ENCODE measurements at places on chromosomes 1 and 21. TPM values are rescaled to one million over a fixed set of nuclear protein-coding genes. Genes with fewer than 3 reads are reported as not detected.

The ZNF691 gene
- 11.6 TPM for total RNA-seq

- H3K27ac ChIP-seq = no peak overlapping the region
- H3K4me1 ChIP-seq = peaks cover 28% of the 10 kb centered on the region
- no peaks in the 10 kb centered on the region for H3K27me3 ChIP-seq
- no peaks in the 10 kb centered on the region for H3K36me3 ChIP-seq
- no peak overlapping the region for H3K4me3 ChIP-seq
These were observed 52.0 kb downstream of the TGFBR3 start for GRCh38 chr1:91833946-91834345.

- H3K27ac ChIP-seq = no peak overlapping the region
- H3K4me3 ChIP-seq = no peak overlapping the region
- H3K4me1 ChIP-seq = peaks cover 62% of the 10 kb centered on the region
- H3K27me3 ChIP-seq = no peaks in the 10 kb centered on the region
These were observed 66.6 kb downstream of the CD34 start for GRCh38 chr1:207844371-207844770.

GRCh38 chr1:245301921-245302320 is 147.1 kb downstream of the KIF26B start:
- H3K4me3 ChIP-seq = no peak overlapping the region
- no peaks in the 10 kb centered on the region for H3K27me3 ChIP-seq
- H3K27ac ChIP-seq = no peak overlapping the region
- DNase-seq = no peak
- no peaks in the 10 kb centered on the region for H3K36me3 ChIP-seq
- peaks cover 12% of the 10 kb centered on the region for H3K4me1 ChIP-seq

GRCh38 chr1:174114788-174115448 is 44.4 kb upstream of the RABGAP1L start:
- DNase-seq = no peak
- H3K27me3 ChIP-seq = no peaks in the 10 kb centered on the region
- H3K27ac ChIP-seq = no peak overlapping the region
- no peaks in the 10 kb centered on the region for H3K36me3 ChIP-seq
- H3K4me3 ChIP-seq = no peak overlapping the region

GRCh38 chr1:89605692-89606091 is 27.2 kb upstream of the LRRC8C start:
- no peak for DNase-seq
- no peaks in the 10 kb centered on the region for H3K27me3 ChIP-seq
- H3K27ac ChIP-seq = no peak overlapping the region
- no peak overlapping the region for H3K4me3 ChIP-seq
- H3K4me1 ChIP-seq = peaks cover 69% of the 10 kb centered on the region
- no peaks in the 10 kb centered on the region for H3K36me3 ChIP-seq
